Stimulated activated CD8-positive, alpha-beta memory T cell treated with anti-CD3 and anti-CD28 coated beads, Interleukin-4, amount 100 ng/mL, for 24 hours (primary cell): ENCODE measurements at places on chromosomes 12 and 14.

GRCh38 chr14:65938738-65939137 is 526.2 kb downstream of the FUT8 start:
- DNase-seq: no peak

GRCh38 chr14:67493092-67493717 is 4.7 kb upstream of the TMEM229B start:
- DNase-seq: no peak

DNA sequence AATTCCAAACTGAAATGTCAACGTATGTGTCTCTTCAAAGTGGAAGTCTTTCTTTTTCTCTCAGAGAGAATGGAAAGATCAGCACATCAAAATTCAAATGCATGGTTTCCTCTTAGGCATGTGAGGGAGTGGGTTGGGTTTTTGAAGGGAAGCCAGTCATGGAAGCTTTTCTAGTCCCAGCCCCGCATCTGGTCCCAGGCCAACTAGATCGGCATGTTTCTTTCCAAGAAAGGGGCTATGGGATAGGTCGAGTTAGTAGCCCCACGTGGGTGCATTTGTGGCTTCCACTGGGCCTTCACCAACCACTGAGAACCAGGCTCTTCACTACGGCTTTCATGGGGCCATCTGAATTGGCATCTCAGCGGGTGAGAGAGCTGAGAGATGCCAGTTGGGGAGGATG is 6.6 kb downstream of the C1S start:
- no peak for DNase-seq

DNA sequence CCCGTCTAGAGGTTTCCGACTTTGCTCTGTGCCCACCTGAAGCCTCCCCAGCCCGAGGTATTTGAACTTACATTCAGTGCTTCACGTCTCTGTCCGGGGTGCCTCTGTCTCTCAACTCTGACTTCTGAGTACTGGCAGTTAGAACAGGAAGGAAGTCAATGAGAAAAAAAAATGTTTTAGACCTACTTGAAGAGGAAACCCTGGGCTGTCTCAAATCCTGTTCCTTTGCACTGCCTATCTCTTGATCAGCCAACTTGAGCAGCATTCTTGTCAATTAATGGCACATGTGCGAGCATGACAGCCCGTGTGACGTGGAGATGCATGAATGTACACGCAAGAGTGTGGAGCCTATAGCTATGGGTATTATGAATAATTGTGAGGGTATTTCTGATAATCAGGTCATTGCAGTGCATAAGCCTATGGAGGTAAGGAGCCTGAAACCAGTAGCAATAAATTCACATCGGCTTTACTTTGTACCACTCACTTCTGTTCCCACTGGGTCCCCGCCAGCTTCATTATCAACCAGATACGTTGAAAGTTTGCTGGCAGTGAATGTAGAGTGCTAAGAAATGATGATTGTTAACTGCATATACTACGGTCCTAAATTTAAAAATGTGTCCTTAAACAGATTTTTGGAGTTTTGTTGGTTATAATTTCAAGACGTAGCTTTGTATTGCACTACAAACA is at the start of gene ARHGDIB:
Gene ARHGDIB, minus strand, starts transcription at position 136 of the 687 bp plus-strand sequence. CDS start 10,889 bp downstream, outside the sequence.
- DNase-seq: peak; percentile 31

- DNase-seq: no peak
These were observed 66.1 kb downstream of the DYRK2 start for GRCh38 chr12:67714648-67715047.
